Substantia nigra (tissue), 51 donors: ENCODE measurements at places on chromosomes 13 and 19.

DNA sequence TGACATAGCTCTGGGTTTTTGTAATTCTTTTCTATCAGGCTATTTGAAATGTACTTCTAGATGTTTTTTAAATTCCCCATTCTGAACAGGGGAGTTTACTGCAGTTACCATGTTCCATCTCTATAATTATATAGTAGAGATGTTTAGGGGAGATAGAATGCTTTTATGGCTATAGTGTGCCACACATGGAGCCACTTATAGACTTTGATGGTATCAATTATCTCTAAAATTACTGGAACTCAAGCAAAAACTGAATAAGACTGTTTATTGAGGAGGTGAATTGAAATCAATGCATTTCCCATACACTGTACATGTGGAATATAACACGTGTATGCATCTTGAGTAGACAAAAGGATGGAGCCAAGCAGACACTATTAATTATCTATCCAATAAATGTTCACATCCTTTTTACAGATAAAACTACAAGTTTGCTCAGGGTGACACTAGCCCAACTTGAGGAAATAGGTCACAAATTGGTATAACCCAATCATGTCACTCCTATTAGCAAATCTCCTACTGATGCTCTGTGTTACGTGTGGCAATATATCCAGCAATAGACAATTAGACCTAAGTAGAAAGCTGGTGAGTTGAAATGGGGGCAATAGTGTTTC is 1882.6 kb downstream of the PCDH9 start:
- no peak for DNase-seq

GRCh38 chr13:29993196-29993595 is 142.8 kb upstream of the UBL3 start:
- no peak for DNase-seq

DNA sequence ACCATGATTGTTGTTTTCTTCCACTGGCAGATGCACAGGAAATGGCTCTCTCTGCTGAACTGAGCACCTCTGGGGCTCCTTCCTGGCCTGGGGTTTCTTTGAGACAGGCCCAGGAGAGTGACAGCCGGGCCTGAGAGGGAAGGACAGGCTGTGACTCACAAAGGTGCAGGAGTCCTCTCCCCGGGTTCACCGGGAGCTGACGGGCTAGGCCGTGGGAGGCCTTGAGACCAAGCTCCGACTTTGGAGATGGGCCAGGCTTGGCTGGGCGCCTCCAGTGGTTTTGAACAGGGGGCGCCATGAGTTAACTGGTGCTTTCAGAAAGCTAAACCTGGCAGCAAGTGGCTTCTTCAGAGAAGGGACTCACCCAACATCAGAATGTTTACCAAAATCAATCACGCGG is 143.4 kb downstream of the URI1 start:
- no peak for DNase-seq

GRCh38 chr19:52533901-52534300 is 6.4 kb downstream of the ZNF808 start:
- DNase-seq = no peak

- no peak for DNase-seq
Measured at GRCh38 chr19:5152767-5153532, 184.0 kb downstream of the KDM4B start.

DNA sequence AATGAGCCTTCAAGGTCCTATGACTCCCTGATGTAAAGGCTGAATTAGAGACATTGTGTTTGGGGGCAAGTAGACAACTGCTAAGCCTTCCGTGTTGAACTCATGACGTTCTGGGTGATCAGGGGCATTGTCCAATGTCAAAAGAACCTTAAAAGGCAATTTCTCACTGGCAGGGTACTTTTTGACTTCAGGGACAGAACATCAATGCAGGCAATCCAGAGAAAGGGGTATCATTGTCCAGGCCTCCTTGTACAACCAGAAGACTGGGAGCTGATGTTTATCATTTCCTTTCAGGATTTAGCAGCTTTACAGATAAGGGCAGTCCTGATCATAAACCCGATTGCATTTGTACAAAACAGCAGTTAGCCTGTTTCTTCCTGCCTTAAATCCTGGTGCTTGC is 25.0 kb upstream of the SMAD9 start:
- no peak for DNase-seq

DNA sequence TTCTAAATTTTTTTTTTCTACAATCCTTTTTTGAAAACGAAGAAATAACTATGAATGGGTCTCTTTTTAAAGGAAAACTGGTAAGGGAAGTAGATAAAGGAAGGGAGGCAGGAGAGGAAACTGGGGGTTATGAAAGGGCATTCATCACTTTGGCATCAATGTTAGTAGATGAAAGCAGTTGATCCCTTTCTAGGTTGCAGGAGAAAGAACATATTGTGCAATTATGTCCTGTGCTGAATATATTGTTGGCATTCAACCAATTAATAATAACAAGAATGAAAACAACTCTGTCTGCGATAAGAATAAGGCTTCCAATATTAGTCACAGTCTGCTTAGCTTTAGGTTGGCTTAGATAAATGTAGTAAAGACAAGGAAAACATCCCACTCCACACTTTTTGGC is 796.8 kb upstream of the KLHL1 start:
- DNase-seq = no peak

DNA sequence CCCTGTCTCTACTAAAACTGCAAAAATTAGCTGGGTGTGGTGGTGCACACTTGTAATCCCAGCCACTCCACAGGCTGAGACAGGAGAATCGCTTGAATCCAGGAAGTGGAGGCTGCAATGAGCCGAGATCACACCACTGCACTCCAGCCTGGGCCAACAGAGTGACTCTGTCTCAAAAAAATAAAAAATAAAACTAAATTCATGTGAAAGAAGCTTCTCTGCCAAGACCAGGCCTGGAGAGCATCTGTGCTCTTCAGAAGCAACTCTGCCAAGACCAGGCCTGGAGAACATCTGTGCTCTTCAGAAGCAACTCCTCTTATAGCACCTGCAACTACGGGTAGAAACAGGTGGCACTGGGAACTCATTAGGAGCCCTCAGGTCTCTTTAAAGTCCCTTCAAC is 37.7 kb downstream of the CRYL1 start:
- DNase-seq = no peak

DNA sequence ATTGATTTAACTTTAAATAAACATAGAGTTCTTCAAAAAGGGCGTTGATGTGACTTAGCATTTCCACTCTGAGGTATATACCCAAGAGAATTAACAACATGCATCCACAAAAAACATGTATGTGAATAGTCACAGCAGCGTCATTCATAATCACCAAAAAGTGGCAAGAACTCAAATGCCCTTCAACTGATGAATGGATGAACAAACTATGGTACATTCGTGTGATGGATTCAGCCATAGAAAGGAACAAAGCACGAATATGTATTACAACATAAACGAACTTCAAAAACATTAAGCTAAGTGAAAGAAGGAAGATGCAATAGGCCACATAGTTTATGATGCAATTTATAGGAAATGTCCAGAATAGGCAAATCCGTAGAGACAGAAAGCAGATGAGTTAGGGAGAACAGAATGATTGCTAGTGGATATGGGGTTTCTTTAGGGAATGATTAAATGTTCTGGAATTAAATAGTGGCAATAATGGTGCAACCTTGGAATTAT is 72.3 kb upstream of the UQCRFS1 start:
- DNase-seq = no peak

DNA sequence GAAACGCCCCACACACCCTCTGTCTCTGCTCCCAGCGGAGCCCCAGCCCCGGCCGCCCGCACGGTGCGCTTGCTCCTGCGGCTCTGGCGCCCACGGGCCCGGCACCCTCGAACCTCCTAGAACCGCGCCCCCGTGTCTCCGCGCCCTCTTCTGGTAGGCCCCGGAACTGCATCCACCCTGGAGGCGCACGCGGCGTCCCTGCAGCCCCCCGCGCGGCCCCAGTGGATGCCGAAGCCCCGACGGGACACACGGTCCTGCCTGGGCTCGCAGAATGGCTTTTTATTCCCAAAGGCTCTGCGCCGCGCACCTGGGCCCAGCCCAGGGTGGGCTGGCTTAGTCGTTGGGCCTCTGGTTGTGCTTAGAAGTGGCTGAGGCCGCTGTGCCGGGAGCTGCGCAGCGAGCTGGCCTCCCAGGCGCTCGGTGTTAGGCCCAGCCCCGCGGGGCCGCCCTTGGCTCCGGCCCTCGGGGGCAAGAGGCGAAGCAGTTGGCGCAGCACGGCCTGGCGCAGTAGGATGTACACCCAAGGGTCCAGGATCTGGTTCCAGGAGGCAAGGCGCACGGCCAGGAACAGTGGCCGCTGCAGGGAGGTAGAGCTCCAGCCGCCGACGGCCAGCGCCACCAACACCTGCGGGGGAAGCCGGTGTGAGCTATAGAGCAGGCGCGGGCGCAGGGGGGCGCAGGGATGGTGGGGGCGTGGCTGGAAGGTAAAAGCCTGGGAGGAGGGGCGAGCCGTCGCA is 2.8 kb downstream of the PTGER1 start:
- peak; percentile 28 for DNase-seq

GRCh38 chr13:64480211-64480610 is 2749.9 kb downstream of the PCDH9 start:
- no peak for DNase-seq

- no peak for DNase-seq
Measured at GRCh38 chr19:46755077-46755852, 9.0 kb upstream of the STRN4 start.

DNA sequence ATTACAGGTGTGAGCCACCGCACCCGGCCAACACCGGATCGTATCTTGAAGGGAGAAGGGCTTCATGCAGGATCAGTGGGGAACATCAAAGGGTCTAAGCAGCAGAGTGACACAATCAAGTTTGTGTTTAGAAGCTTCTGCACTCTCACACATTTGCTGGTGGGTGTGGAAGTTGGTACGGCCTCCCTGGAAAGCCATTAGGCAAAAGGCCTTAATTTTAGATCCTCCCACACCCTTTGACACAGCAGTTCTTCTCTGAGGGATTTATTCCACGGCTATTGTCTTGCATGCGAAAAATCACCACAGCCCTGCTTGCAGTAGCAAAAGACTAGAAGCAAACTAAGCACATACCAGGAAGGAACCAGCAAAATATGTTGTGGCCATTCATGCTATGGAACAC is 18.3 kb upstream of the SLC1A5 start:
- no peak for DNase-seq

GRCh38 chr13:70520275-70521036 is 412.2 kb upstream of the KLHL1 start:
- no peak for DNase-seq

- no peak for DNase-seq
Measured at GRCh38 chr19:21084343-21084742, 2.3 kb downstream of the ZNF714 start.

- DNase-seq = no peak
Measured at GRCh38 chr13:108834193-108834592, 204.8 kb downstream of the MYO16 start.

DNA sequence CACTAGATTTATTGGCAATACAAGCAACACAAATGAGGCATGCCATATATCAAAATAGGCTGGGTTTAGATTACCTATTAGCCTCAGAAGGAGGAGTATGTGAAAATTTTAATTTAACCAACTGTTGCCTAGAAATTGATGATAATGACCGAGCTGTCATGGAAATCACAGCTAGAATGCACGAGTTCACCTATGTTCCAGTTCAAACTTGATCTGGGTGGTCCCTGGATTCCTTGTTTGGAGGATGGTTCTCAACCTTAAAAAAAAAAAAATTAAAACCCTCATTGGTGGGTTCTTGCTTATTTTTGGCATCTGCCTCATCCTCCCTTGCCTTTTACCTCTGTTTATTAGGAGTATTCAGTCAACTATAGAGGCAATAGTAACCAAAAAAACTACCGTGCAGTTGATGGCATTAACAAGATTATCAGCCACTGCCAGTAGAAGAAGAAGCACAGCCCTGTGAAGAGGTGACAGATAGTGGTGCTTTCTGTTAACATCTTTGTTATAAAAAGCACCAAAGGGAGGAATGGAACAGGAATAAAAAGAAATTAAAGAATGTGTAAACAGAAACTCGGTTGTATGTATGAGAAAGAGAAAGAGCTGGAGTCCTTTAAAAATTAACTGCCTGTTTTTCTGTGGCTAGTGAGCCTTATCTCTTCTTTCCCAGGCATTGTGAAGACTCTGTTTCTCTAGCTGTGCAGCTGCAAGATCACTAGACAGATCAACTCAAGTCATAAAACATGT is 106.4 kb downstream of the ZNF429 start:
- no peak for DNase-seq

DNA sequence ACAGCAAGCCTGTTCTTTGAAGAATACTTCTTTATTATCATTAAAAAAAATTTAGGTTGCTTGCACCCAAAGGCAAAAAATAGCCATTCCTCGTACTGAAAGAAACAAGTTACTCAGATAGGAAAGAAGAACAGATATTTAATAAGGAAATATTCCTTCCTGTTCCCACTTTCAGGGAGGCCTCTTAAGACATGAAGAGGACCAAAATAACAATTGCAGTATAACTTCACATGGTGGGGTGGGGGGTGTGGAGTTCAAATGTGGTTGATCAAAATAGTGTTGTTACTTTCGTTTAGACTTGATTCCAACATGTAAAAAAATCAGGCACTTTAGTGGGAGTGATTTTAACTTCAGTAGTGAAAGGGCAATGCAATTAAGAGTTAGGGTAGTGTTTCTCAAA is 3.6 kb downstream of the RGCC start:
- no peak for DNase-seq

DNA sequence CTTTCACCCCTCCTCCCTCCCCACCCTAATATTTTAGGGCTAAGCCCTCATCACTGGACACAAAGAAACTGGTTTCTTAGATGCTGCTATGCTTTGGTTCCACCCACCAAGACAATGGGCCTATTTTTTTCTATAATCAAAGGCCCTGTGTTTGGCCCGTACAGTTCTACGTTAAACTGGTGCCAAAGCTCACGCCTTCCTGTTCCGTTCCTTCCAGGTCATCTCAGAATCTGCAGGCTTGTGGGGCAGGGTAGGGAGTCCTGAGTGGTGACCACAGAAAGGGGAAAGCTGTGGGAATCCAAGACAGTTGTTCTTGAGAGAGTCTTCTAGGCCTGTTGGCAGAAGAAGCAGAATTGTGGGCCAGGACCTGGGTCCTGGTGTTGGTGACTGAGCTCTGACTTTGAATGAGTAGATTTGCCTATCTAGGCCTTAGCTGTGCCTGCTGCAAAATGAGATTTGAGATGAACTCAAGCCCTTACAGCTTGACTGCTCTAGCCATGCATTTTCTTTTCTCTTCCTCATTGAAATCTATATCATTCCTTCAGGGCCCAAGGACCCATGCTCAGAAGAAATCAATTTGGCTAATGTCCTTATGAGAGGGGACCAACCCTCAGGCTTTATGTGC is 19.1 kb upstream of the CXCL17 start:
- peak; percentile 81 for DNase-seq

GRCh38 chr13:28423010-28423409 is 71.9 kb downstream of the FLT1 start:
- no peak for DNase-seq

- no peak for DNase-seq
Measured at GRCh38 chr13:48831248-48831647, 144.5 kb upstream of the FNDC3A start.

DNA sequence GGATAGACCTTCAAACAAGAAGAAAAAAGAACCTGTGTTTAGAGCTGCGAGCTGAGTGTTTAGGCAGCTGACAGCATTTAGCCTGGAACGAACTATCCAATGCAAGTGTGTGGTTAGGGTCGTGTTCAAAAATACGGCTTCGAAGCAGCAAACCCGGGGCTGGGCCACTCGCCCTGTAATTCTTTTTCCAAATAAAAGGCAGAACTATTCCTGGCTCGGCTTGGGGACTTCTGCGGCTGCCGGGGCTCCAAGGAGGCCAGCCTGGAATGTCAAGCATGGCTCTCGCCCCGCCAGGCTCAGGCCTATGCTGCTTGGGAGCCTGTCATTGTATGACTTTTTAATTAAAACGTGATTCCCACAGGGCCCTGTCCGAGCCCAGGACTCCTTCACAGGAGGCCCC is 51.7 kb upstream of the KLF2 start:
- DNase-seq = peak; percentile 42

GRCh38 chr19:41960973-41961372 is 1.9 kb upstream of the RABAC1 start:
- DNase-seq = no peak
